Esophagus (tissue), 2 donors: ENCODE measurements at places on chromosomes 12 and 14. TPM values are rescaled to one million over a fixed set of nuclear protein-coding genes. Genes with fewer than 3 reads are reported as not detected.

The TNFRSF1A gene
- 41.7 TPM for polyA plus RNA-seq

The CLEC2A gene
- not detected for polyA plus RNA-seq

The HNF1A gene
- polyA plus RNA-seq, result 0.06 TPM

The HOXC11 gene
- polyA plus RNA-seq, result not detected

The CABP1 gene
- polyA plus RNA-seq, result 1.1 TPM

The NACA gene
- polyA plus RNA-seq, result 1,812 TPM

The ADIPOR2 gene
- 33.7 TPM for polyA plus RNA-seq
